ENCODE measurements at places on chromosomes 12 and 14.
A peak's percentile ranks its signal among the peaks of the same experiment; 100 is the strongest.

DNA sequence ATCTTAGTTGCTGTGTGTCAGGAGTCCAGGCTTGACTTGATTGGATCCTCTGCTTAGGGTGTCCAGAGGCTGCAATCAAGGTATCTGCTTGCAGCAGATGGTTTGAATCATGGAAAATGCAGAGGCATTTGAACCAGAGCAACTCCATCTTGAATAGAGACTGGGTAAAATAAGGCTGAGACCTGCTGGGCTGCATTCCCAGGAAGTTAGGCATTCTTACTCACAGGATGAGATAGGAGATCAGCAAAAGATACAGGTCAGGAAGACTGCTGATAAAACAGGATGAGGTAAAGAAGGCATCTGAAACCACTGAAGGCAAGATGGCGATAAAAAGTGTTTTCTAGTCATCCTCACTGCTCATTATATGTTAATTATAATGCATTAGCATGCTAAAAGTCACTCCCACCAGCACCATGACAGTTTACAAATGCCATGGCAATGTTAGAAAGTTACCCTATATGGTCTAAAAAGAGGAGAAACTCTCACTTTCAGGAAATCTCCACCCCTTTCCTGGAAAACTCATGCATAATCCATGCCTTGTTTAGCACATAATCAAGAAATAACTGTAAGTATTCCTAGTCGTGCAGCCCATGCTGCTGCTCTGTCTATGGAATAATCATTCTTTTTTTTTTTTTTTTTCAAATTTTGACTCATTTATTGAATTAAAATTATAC is 218.3 kb upstream of the CPNE8 start:
- DNase-seq: no peak

DNA sequence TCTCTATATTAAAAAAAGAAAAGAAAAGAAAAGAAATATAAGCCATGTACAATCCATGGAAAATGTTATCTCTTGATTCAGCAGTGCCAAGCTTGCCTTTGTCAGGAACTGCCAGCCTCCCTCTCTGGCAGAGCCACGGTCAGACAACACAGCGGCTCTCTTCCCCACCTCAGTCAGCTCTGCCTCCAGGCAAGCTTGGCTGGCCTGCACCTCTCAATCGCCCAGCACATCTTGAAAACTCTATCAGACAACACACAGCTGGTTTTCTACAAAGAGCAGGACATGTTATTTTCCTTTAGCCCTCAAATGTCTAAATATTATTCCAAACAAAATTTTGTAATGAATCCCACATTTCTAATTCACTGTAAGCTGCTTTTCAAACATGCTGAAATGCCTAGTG is 20.0 kb upstream of the GCH1 start:
- no peak for DNase-seq

DNA sequence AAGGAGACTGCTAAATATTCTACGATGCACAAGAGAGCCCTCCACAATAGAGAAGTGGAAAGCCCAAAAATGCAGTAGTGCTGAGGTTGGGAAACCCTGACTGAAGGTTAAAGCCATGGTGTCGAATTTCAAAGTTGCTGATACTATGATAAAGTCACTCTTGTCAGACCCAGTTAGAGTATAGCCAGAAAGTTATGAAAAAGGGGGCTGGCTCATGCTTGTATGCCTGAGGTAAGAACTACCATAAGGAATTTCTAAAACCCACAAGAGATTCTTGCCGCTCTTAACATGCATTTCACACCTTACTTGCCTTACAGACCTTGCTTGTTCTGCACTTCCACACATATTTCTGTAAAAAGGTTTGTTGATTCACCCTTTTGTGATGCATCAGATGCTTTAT is 184.6 kb downstream of the SLC6A15 start:
- no peak for DNase-seq

DNA sequence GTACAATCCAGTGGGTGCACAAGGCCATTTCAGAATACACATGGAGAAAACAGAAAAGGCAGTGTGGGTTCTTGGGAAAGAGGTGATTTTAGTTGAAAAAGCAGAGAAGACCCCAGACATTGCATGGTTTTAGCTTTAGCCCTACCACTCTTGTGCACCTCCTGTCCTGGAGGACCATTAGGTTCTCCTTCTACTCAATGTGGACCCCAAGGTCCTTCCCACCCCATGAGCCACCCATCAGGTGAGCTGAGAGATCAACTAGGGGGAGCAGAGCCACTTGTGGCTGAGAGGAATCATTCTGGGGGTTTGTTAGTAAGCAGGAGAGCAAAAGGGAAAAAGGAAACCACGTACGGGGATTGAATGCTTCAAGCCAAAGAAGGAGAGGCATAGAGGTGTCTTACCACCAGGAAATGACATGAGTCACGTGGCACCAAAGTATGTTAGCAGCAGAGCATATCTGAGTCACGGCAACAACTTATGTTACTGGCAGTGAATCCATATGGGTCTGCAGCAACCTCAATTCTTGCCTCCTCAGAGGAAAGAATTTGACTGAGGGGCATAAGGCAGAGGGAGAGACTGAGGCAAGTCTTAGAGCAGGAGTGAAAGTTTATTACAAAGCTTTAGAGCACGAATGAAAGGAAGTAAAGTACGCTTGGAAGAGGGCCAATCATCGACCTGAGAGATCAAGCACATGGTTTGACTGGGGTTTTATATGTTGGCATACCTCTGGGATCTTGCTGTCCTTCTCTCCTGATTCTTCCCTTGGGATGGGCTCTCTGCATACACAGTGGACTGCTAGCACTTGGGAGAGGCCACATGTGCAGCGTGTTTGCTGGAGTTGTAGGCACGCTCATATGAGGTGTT is 73.9 kb downstream of the HSD17B6 start:
- DNase-seq: peak; percentile 2

GRCh38 chr14:59224341-59224740 is 35.9 kb downstream of the DAAM1 start:
- no peak for DNase-seq

DNA sequence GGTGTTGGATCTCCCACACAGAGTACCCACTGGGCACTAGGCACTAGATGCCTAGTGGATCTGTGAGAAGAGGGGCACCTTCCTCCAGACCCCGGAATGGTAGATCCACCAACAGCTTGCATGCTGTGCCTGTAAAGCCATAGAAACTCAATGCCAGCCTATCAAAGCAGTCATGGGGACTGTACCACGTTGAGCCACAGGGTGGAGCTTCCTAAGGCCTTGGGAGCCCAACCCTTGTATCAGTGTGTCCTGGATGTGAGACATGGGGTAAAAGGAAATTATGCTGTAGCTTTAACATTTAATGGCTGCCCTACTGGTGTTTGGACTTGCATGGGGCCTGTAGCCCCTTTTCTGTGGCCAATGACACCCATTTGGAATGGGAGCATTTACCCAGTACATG is 1024.9 kb downstream of the TMEM121 start:
- no peak for DNase-seq

DNA sequence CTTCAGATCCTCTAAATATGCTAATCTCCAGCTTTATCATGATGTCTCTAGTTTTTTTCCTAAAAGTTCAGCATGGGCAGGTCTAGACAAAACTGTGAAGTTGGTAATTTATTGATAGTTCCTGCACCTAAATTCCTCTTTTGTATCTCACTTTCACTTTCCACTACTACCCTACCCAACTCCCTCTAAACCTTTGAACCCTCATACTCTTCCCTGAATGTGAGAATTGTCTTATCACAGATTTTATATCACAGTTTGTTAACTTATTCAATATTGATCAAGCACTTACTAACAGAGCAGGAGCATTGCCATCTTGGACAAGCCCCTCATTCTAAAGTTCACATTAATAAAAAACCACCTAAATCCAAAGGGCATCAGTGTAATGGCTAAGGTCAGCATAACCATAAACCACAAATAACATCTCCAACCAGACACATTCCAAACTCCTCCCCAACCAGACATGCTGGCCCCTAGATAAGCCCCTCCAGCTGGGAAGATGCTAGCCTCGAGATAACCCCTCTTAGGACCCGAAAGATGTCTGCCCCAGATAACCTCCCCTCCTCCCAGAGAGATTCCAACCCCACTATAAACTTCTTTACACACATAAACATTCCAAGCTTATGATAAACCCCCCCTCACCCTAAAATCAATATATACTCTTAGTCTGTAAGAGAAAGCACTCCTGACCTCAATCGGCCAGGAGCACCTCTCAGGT is 78.7 kb downstream of the FSCB start:
- DNase-seq: no peak

DNA sequence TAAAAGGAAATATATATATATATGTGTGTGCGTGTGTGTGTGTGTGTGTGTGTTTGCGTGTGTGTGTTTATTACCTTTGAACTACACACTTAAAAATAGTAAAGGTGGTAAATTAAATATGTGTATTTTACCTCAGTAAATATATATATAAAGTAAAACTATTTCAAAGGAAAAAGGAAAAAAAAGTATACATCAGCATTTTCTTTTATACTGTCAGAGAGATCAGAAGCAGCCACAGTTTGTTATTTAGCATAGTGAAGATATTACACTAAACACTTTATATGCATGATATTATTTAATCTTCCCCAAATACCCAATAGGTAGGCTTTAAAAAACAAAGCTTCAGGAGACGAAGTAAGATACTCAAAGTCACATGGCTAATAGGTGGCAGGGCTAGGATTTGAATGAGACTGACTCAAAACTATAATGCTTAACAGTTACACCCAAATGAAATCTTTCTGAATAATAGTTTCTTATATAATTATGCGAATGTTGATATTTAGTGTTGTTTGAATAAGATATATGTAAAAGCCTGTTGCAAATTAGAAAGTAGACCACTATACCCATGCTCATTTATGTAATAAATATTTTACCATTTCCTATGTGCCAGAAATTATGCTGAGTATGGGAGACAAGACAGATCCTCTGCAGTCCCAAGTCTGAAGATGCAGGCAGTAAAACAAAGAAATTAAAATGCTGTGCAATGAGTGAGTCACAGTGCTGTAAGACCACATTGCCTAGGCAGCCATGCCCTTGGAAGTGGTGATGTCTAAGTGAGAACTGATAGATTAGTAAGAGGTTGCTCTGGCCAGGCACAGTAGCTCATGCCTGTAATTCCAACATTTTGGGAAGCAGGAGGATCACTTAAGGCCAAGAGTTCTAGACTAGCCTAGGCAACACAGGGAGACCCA is 66.1 kb downstream of the PDZRN4 start:
- DNase-seq: no peak

DNA sequence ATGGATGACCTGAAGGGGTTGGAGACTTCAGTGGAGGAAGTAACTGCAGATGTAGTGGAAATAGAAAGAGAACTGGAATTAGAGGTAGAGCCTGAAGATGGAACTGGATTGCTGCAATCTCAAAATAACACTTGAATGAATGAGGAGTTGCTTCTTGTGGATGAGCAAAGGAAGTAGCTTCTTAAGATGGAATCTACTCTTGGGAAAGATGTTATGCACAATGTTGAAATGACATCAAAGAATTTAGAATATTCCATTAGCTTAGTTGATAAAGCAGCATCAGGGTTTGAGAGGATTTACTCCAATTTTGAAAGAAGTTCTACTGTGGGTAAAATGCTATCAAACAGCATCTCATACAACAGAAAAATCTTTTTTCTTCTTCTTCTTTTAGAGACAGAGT is 186.4 kb upstream of the PRKD1 start:
- no peak for DNase-seq

DNA sequence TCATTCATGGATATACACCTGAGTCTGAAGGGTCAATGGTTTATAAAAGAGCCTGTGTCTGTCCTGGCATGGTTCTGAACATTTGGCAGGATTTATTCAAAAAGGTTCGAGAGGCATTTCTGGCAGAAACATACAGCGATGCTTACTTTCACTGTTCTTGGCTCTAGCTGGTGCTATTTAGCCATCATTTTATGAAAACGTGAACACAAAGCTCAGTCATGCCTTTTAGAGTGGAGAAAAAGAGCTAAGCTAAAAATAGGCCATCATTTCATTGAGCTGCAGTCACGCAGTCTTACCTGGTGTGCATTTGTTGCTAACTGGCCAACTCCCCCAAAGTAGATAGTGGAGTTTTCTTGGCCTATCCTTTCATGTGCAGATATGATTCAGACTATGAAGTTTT is 1209.5 kb downstream of the SLC16A7 start:
- no peak for DNase-seq

GRCh38 chr12:40988824-40989223 is 199.3 kb upstream of the PDZRN4 start:
- no peak for DNase-seq

GRCh38 chr12:2317772-2318171 is 265.0 kb downstream of the CACNA1C start:
- no peak for DNase-seq

GRCh38 chr14:21070610-21071224 is 613 bp downstream of the ARHGEF40 start:
- DNase-seq: no peak

GRCh38 chr12:120196363-120196762 is 1.8 kb upstream of the GCN1 start:
- no peak for DNase-seq

DNA sequence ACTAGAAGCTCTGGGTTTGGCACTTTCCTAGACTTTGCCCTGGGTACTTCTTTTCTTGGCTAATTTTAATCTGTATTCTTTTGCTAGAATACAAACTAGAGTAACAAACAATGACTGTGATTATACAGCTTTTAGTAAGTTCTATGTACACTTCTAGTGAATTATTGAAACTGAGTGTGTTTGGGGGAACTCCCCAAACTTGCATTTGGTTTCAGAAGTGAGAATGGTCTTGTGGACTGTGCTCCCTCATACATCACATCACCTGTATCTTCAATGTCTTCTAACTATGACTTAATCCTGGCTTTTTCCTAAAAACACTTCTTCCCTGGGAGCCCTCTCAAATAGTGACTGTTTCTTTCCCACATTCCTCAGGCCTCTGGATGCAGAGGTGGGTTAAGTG is 23.6 kb upstream of the SSTR1 start:
- no peak for DNase-seq

DNA sequence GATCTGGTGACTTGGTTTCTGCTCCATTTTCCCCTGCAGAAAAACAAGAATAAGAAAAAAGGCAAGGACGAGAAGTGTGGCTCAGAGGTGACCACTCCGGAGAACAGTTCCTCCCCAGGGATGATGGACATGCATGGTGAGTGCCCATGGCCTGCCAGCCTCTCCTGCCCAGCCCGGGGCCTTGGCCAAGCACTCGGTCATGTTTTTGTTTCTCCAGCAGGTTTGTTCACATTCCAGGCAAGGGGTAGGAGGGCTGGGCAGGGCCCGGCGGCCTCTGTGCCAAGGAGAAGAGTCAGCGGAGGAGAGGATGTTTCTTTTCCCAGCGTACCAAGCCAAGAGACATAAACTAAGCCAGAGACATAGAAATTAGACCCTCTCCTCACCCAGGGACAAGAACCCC is 13.6 kb downstream of the BCL7A start:
- no peak for DNase-seq

GRCh38 chr14:38578278-38578681 is 322.4 kb upstream of the CLEC14A start:
- no peak for DNase-seq

DNA sequence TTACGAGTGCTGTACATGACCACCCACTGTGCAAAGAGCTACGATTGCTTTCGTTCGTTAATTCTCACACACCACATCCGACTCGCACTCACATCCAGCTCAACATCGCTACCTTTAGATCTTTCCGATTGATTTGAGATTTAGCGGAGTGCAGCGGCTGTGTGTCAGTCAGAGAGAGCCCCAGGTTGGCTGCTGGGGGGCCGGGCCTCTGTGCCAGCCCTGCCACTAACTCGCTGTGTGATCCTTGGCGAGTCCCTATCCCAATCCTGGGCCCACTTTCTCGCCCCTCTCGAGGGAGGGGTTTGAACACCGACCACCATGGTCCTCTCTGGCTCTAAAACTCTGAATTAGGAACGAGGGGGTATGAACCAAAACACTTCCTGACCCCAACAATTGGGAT is 8.6 kb downstream of the DLK1 start:
- no peak for DNase-seq

- no peak for DNase-seq
Observed at GRCh38 chr12:131784909-131785762, 43.1 kb upstream of the MMP17 start.

GRCh38 chr12:115489253-115489652 is 788.2 kb downstream of the MED13L start:
- DNase-seq: no peak

All from activated T-helper 1 cell treated with anti-CD3 and anti-CD28 coated beads, Interleukin-2, amount 50 U/mL, for 16 hours (primary cell).